Right lobe of liver (tissue), 6 donors: ENCODE measurements at places on chromosomes 3 and 15.

DNA sequence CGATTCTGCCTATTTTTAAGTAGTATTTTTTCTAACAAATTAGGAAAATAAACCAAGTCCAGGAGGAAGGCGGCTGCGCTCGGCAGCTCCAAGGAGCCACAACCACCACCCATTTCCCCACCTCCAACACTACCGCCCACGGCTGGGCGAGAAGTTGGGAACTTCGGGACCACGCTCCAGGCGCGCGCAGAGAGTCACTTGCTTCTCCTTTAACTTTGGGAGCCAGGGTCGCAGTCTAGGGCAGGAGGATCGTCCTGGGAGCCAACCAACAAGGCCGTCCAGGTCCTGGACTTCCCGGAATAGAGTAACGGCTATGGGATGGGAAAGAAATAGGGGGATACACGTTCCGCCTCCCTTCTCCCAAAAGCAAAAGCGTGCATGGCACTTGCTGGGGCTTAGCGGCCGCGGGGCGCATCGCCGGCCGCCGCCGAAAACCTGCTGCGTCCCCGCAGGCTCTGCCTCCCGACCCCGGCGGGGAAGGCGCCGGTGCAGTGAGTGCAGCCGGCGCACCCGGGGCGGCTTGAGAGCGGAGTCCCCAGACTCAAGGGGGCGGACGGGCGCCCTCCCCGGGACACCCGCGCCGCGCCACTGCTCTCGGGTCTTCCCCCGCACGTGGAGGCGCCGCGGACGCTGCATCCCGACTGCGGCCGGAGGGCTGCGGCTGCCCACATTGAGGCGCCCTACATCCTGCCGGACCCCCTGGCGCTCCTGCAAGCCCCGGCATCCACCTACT is 699 bp downstream of the MEGF11 start:
- DNase-seq = peak; percentile 24

- no peak for DNase-seq
These were observed 28.6 kb downstream of the FAM98B start for GRCh38 chr15:38482572-38482971.

- DNase-seq = no peak
These were observed 33.0 kb downstream of the KBTBD8 start for GRCh38 chr3:67030785-67031740.

DNA sequence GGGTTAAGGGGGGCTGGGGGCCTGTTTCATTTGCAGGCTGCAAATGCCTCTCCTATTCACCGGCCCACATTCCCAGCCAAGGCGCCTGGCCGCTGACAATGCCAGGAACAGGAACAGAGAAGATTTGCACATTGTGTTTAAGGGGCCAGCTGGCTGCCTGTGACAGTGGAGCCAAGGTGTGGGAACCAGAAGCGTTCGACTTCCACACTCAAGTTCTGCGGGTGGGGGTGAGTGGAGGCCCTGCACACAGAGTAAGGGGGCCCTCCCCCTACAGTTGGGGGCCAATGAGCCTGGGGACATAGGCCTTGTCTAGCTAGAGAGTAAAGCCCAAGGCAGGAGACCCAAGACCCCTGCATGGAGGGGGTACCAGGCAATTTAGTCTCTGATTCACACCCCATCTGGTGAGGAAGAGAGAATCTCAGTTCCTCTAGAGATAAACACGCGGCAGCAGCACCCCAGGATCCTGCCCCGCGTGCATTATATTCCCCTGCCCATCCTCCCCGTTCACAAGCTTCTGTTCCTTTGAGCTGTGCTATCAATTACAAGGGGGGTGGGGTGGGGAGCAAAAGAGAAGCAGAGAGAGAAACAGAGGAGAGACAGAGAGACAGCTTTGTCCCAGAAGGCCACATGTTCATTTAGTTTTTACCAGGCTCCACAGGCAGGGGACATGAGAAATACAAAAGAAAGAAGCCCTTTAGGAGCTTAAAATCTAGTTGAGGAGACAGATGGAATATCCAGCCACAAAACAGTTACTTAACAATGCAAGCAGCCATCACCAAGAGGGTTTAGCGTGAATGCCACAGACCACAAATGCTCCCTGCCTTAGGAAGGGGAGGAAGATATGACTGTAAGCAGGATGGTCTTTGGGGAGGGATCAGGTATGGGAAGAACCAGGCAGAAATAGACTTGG is 9.2 kb downstream of the IGDCC3 start:
- DNase-seq = no peak

GRCh38 chr3:24622138-24622537 is 127.5 kb upstream of the THRB start:
- no peak for DNase-seq

GRCh38 chr3:54791501-54792156 is 136.2 kb downstream of the LRTM1 start:
- no peak for DNase-seq

GRCh38 chr3:73945541-73945940 is 320.8 kb upstream of the PDZRN3 start:
- DNase-seq = no peak

DNA sequence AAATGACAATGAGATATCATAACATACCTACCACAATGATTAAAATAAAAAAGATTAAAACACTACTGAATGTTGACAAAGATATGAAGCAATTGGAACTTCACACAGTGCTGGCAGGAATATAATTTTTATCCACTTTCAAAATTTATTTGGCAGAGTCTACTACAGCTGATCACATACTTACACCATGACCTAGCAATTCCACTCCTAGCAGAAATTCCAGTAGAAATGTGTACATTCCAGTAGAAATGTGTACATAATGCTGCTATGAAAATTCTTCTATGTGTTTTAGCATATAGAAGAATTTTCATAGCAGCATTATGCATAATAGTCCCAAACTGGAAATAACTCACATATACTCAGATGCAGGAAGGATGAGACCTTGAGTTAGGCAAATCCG is 43.5 kb downstream of the IFT57 start:
- no peak for DNase-seq

DNA sequence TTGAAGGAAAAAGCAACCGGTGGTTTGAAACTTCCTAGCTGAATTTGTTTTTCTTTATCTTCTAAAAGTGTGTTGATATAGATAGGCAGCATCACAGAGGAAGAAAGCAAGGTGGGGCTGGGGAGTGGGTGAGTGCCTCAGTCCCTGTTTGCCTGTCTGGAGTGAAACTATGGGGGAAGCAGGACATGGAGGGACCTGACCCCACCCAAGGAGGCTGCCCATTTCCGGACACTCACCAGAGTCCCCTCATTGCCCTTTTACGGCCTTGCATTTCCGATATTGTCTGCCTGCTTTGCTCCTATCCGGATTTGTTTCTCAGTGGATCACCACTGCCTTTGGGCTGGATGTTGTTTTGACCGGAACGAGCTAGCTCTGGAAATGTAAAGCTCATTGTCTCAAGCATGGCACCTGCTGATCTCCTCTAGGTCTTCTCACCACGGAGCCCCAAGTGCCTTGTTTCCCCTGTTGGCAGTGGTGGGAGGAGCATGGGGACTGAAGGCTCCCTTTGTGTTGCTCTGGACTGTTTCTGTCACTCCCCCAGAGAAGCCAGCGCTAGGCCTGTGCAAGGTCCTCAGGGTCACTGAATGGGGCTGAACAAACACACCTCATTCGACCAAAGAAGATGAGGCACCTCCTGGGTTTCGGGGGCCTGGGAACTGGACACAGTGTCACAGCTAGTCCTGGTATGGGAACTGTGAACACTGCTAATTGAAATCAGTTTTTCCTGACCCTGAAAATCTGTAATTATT is 7.0 kb downstream of the CLDN11 start:
- DNase-seq = no peak

- DNase-seq = no peak
These were observed 361.9 kb upstream of the ICE2 start for GRCh38 chr15:60840703-60841411.

- no peak for DNase-seq
These were observed 124.7 kb downstream of the PLOD2 start for GRCh38 chr3:146036281-146036680.

DNA sequence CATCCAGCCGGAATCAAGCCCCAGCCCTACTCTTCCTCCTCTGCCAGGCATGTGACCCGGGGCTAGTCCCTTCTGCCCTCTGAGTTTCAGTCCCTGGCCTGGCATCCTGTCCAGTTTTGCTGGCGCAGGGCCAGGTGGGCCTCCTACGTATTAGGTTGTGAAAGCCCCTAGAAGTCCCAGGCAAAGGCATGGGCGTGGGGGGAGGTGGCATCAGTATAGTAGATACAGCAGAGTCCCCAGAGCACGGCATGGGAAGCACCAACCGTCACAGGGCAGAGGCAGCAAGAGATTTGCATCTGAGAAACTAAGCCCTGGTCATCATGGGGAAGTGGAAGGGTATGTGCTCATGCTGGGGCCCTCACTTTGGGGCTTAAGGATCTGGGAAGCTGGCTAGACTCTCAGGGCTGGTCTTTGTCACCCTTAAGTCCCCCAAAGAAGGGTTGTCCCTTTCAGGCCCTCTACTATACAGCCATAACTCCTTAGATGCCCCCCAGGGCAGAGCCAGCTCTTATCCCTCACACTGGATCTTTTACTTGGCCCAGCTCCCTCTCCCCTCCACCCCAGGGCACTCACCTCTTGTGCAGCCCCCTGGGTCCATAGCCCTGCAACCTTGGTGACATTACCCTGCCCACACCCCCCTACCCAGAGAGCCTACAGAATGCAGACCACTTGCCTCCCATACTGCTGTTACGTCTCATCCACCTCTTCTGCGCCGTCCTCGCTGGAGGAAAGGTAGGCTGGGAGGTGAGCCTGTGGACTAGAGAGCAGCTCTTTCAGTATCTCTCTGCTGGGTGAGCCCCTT is 11.3 kb downstream of the NBEAL2 start:
- DNase-seq = no peak

GRCh38 chr3:184465883-184466412 is 86.1 kb downstream of the CHRD start:
- no peak for DNase-seq

DNA sequence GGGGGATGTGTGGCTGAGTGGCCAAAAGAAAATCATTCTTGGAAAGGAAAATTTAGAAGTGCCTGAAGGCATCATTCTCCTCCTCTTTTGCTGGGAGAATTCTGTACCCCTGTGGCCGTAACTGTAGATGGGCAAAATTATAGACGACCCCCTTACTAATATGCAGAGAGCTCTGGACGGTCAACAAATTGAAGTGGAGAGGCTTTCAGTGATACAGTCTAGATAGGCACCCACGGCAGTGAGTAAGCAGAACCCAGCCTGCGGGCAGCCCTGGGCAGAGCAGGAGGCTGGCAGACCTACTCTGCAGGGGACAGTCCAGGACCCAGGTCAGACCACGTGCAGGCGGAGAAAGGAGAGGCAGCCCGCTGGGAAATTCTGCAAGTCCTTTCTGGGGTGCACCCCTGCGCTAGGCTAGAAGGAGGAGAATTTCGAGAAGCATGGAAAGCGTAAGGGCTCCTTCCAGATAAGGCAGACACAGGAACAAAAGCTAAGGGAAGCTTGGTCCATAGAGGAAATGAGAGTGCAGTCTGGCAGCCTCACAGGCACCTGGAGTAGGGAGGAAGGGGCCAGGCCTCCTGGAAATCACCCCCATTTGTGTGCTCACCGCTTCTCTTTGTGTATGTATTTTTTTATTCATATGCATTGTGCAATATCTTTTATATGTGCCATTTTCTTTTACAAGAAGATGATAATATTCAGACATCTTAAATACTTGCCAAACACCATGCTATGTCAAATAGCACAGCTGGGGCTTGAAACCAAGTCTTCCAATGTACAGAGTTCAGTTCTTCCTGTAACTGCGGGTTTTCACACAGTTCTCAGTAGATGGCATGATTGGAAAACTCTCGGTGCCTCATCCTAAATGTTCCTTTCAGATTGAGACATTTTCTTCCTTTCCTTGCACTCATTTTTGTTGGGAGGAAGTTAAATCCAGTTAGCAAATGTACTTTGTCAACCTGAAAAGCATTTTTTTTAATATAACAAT is 40.2 kb downstream of the LRRK1 start:
- peak; percentile 23 for DNase-seq

DNA sequence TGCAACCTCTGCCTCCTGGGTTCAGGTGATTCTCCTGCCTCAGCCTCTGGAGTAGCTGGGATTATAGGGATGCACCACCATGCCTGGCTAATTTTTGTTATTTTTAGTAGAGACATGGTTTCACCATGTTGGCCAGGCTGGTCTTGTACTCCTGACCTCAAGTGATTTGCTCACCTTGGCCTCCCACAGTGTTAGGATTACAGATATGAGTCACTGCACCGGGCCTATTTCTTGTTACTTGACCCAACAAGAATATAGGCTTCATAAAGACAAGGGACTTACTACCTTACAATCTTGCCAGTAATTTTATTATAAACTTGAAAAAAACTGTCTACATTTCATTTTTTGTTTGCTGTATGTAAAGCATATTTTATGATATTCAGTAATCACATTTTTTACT is 21.4 kb upstream of the ZBTB47 start:
- DNase-seq = no peak

DNA sequence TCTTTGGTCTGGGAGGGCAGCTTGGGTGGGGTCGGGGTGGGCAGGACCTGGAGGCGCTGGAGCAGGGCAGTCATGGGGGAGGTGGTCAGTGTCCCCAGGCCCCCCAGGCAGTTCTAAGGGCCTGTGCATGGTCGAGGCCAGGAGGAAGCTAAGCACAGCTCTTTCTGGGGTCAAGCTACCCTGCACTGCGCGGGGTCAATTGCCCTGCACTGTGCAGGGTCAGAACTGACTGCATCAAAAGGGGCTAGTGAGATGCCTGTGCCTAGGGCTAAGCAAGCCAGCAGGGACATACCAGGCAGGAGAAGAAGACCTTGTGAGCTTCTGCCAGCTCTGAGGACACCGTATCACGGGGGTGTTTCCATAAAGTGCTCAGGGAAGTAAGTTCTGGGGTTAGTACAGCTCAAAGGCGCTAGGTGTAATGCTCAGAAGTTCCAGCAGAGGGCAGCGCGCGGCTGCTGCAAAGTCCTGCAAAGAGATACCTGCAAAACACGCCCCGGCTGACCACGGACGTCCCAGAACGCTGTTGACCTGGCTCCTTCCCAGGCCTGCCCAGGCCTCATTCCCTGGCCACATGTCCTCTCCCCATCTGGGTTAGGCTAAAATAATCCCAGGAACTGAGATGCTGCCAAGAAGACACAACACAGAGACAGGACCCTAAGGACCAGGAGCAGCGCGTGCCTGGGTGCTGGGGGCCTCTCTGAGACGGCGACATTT is 18.8 kb upstream of the IQSEC1 start:
- DNase-seq = peak; percentile 93

DNA sequence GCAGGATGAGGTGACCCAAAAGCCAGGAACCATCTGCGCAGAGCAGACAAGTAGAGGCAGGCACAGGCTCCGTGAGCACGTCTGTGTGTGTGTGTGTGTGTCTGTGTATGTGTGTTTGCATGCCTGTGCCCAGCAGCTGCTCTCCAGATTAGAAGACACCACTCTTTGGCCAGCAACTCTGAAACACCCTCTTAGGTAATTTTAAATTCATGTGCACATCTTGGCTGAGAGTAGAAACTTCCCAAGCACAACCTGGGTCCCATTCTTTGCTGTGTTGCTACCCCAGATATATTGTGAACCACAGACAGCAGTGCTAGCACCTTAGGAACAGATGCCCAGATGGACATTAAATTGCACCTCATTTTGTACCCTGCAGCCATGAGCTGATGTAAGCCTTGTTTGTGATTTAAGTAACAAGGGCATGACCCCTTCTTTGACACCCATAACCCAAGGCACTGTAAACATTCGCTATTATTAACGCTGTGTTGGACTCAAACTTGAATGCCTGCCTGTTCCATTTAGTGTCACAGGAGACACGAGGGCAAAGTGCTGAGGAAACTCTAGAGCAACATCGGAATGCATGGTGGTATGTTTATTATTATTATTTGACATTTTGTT is at the start of gene FILIP1L:
FILIP1L (minus strand) TSS at position 89 of the 618 bp plus-strand sequence.
- no peak for DNase-seq
